NCI-H2081 (cell line): ENCODE measurements at places on chromosomes 5 and 9.
A peak's percentile ranks its signal among the peaks of the same experiment; 100 is the strongest.

GRCh38 chr5:90956511-90957097, 398.0 kb downstream of the ADGRV1 start:
- no peak for DNase-seq

DNA sequence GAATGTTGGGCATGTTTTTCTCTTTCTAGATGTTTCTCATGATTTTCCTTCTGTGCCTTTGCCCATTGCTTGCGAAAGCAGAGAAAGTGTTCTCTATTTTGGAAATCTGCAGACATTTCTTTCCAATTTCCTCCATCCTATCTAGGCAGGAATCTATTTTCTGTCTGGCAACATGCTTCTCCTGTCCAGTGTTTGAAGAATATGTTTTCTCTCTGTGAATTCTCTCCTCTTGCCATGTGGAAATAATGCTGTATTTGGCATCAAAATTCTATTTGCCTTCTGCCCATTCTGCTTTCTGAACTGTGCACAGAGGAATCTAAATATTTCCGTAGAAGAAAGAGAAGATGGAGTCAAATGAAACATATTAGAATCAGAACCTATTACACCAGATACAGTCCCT, 833.3 kb downstream of the CDH9 start:
- no peak for DNase-seq

DNA sequence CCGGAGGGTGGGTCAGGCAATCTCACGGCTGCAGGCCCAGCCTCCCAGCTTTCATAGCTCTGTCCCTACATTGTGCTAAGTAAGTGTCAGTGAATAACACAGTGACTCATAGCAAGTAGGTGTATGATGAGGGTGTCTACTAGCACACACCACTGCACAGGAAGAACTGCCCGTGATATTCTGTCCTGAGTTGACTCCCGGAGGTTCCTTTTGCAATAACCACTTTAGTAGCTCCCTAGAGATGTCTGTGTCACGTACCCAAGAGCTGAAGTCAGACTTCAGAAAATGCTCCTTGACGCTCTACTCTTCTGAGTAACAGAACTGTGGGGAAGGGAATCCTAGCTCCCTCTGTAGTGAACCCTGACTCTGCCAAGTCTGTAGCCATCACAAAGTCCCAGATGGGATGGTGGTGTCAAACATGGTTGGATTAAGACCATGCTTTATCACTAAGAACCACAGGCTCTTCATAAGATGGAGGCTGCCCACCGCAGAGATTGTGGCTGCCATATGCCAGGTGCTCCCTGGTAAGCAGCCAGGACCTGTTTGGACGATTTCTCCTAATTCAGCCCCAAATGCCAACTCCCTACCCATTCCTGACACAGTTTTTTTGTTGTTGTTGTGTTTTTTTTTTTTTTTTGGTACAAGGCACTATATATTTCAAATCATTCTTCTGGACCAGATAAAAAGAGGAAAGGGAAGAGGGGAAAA, 352.6 kb upstream of the PANK3 start:
- DNase-seq = no peak

GRCh38 chr5:112689155-112689909, 48.4 kb upstream of the APC start:
- DNase-seq = no peak

DNA sequence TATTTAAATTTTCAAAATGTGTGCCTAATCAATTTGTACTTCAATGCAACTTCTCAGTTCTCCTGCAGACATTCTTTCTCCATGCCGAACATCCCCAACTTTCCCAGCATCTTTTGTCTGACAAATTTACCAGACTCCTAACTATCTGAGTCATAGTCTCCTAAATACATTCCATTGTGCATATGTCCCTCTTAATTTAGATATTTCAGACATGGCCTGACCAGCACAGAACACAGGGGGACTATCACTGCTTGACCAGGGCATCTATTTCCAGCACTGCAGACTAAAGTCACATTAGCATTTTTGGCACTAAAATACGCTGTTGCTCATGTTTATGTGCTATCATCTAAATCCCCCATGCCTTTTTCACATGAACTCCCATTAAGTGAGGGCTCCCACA, 71.9 kb downstream of the ITGA1 start:
- DNase-seq = no peak

DNA sequence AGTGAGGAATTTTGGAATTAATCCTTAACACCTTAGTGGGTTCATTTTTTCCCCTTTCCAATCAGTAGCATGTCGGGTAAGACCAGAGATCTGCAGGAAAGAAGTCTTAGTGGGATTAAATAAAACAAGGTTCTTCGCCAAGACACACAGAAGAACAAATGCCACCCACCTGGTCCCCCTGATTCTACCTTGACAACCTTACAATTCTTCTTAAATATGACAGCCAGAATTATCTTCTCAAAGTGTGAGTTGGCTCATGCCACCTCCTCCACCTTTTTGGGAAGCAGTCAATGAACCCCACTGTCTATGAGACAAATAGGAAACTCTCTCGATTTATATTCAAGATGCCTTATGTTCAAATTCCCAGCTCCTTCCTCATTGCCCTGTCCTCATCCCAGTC, 105.1 kb downstream of the BRINP1 start:
- DNase-seq = no peak

- DNase-seq = no peak
Measured at GRCh38 chr5:2735996-2736395, 15.5 kb downstream of the IRX2 start.

DNA sequence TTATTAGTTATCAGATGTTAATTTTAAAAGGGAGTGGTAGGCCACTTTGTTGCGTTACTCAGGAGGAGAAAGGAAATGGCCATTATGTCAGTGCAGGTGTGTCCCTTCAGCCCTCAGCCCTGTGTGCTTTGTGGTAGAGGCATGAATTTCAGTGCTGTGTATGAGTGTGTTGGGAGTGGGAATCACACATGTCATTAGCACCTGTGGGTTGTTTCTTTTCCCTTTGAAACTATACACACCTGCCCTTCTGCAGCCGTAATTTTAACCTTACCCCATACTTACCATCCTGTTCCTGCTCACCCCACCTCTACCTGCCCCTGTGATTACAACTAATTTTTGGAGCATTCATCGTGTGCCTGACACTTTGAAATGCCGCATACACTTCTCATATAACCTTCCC, 156.4 kb downstream of the ARHGAP26 start:
- peak; percentile 44 for DNase-seq

GRCh38 chr5:29054282-29054681, 2015.9 kb upstream of the CDH9 start:
- DNase-seq = no peak

GRCh38 chr5:174338185-174339010, 292.9 kb downstream of the NSG2 start:
- no peak for DNase-seq

DNA sequence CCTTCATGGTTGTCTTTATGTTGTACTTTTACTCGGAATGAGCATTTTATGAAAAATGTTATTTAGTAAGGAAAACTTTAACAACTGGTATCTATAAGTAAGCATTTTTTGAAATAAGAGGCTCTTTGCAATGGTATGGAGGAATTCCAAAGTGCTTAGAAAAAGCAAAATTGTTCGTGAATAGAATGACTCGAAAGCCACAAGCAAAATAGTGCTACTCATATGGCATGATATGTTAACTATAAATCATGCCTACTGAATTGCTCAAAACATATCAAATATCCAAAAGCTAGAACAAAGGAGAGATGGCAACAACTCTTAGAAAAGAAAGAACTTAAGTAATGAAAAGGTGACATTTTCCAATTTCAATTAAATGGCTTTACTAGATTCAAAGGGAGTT, 216.3 kb downstream of the KIAA0825 start:
- DNase-seq = no peak

DNA sequence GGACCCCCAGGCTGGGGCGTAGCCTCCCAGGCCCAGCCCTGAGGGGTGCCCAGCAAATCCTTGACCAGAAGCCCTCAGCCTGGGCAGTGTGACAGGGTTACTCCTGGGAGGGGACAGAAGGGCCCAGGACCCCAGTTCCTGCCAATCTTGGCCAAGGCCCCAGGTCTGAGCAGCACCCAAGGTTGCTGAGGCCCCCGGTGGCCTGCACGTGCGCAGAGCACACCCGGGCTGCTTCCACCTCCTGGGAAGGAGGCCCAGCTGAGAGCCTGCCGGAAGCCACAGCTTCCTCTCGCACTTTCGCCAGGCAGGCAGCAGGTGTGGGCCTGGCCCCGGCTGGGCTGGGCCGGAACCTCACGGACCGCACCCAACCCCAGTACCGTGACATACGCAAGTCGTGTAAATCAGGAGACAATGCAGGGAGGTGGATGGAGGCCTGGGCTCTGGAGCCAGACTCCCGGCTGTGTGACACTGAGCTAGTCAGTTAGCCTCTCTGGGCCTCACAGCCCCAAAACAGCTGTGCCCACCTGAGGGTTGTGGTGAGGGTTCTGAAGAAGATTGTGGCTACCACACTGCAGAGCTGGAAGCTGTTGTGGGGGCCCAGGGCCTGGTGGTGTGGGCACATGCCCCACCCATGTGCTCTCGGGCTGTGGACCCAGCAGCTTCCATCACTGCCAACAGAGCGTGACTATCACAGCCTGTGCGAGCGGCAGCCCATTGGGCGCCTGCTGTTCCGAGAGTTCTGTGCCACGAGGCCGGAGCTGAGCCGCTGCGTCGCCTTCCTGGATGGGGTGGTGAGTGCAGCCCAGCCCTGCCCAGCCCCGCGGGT, 5.1 kb downstream of the GRK6 start:
- no peak for DNase-seq

- no peak for DNase-seq
Measured at GRCh38 chr9:121556580-121556979, 56.9 kb upstream of the GGTA1 start.

DNA sequence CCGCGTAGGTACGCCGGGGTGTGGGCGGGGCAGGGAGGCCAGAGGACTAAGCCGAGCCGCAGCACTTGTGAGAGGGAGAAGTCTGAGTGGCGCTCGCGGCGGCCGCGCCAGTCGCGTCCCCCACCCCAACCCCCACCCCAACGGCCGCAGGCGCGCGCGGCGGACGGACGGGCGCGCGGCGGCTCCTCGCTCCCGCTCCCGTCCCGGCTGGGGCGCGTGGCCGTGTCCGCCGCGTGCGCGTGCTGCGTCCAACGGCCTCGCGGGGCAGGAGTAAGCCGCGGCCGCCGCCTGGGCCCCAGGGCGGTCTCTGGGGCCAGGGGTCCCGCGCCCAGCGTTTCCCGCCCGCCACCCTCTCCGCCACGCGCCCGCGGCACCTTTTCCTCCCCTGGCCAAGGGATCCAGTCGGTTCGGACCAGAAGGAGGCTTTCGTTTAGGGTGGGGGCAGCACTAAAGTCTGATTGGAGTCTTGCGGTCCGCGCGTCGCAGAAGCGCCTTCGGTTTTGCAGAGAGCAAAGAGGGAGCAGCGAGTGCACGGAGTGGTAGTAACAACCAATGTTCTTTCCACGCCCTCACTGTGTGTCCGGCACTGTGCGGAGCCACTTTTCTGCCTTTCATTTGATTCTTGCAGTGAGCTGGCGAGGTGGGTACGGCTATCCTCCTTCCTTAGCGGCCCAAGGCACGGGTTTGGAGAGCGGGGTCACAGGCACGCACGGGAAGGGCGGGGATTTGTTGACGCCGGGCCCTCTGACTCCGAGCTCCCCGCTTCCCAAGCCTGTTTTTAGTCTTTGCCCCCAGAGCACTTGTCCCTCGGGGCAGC, 483 bp downstream of the G3BP1 start:
- peak; percentile 73 for DNase-seq

DNA sequence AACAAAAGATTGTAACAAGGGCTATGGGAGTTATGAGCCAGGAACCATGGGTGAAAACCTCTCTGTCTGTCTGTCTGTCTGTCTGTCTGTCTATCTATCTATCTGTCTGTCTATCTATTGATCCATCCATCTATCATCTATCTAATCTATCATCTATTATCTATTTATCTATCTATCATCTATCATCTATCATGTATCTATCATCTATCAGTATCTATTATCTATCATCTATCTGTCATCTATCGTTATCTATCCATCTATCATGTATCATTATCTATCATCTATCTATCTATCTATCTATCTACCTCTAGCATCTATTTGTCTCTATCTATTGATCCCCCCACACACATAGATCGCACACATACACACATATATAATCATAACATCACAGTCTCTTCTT, 112.9 kb downstream of the INSYN2B start:
- DNase-seq = no peak

GRCh38 chr9:9949978-9950377, 662.8 kb downstream of the PTPRD start:
- DNase-seq = no peak

GRCh38 chr5:96652769-96653454, 9.3 kb upstream of the CAST start:
- DNase-seq = no peak

DNA sequence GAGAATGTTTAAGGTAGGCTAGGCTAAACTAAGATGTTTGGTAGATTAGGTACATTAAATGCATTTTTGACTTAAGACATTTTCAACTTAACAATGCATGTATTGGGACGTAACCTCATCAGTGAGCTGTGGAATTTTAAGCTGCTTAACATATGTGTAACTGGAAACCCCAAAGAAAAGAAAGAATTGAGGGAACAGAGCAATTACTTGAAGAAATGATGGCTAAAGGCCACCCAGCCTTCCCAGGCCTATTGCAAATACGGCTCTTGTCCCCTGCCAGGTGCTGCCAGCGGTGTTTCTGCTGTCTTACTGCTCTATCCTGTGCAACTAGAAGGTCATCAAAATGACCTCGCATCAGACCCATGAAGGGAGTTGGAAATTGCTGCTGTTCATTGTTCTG, 52.0 kb downstream of the RICTOR start:
- no peak for DNase-seq

GRCh38 chr5:73160239-73160671, 12.7 kb upstream of the TMEM174 start:
- no peak for DNase-seq

DNA sequence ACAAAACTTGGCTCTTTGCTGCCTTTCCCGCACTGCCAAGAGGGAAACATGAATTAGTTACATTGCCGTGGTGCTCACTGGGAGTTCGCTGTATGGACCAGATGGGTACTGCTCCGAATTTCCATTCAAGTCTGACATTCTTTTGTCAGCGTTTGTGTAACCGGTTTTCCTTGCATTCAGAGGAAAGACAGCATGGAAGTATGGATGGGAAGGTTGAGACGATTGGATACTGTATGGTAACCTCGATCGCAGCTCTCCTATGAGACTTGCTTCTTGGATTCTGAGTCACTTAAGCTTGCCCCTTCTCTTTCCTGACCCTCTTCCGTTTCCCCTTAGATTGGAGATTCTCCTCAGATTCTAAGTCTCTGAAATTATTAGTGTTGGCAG, 625 bp upstream of the UBLCP1 start:
- peak; percentile 49 for DNase-seq

- no peak for DNase-seq
Measured at GRCh38 chr9:129988607-129989361, 54.2 kb downstream of the FNBP1 start.

DNA sequence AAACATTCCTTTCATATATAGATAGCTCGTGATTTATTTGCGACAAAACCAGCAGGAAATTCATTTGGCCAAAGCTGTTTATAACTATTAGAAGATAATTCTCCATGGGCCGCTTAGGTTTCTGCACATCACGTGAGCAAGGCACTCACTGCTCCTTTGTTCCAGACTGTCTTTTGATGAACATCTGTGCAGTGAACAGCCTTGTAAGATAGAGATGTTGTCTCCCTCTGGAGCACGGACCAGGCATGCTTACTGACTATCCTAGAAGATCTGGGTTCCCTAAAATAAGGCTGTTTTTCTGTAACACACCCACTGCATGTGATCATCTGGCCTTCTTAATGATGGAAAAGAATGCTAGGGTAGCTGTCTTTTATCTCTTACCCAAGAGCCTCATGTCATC, 30.9 kb downstream of the YIPF5 start:
- DNase-seq = no peak

GRCh38 chr5:73215891-73216610, 43.1 kb downstream of the TMEM174 start:
- peak; percentile 76 for DNase-seq
